ENCODE measurements at places on chromosomes 1 and 21.

GRCh38 chr1:23210963-23211362 is 6.3 kb downstream of the HTR1D start:
- no peak for DNase-seq

- no peak for DNase-seq
These were observed 490 bp downstream of the SERINC2 start for GRCh38 chr1:31413405-31414001.

DNA sequence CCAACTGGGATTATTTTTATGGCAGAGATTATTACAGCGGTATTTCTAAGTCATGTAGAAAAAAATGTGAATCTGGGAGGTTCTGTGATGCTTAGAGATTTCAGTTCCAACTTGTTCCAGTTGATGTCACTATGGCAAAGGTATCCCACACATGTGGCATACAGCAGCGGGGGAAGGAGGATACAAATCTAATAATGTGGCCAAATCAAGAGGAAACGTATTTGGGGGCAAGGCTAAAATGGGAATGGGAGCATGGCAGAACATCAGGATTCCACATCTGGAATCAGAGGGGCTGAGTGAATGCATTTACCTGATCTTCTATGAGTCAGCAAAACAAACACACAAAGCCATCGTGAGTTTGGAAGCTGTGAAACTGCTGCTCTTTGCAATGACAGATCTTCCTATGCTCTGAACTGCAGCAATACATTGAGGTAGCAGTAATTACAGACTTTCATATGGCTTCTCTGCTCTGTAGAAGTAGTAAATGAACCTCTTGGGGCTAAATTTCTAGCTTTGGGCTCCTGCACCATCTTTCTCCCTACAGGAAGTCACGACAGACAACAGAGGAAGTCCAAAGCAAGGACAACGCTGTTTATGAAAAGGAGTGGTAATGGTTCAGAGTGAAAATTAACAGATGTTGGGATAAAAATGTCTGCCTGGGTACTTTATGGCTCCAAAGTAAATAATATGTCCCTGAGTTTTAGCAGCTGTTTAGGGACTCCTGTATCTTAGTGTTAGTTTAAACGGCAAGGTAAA is 55.5 kb downstream of the GABPA start:
- no peak for DNase-seq

GRCh38 chr1:5956022-5956830 is 36.0 kb downstream of the NPHP4 start:
- DNase-seq: no peak

GRCh38 chr1:34833711-34834110 is 25.8 kb downstream of the SMIM12 start:
- no peak for DNase-seq

GRCh38 chr1:206506405-206507283 is 687 bp upstream of the RASSF5 start:
- peak; percentile 14 for DNase-seq

DNA sequence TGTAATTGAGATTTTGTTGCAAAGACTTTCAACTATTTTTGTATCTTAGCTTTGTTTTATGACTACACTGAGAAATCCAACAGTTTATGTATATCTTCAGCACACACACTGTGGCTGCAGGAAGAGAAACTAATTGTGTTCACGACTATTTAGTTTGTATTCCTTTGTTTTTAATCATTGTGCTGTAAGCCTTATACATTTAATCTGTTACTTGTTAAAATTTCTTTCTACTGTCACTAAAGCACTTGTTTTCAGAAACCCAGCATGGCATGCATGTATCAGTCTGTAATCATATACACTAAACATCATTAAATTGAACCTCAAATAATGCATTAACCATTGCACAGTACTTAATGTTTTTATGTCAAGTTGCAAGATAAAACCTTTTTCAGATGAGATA is 656 bp downstream of the ANGPTL1 start:
- DNase-seq: no peak

GRCh38 chr1:2644591-2645101 is 11.8 kb upstream of the MMEL1 start:
- no peak for DNase-seq

- no peak for DNase-seq
These were observed 536 bp downstream of the HSF2BP start for GRCh38 chr21:43658769-43659135.

- DNase-seq: no peak
These were observed 84.9 kb downstream of the SIM2 start for GRCh38 chr21:36783612-36784374.

DNA sequence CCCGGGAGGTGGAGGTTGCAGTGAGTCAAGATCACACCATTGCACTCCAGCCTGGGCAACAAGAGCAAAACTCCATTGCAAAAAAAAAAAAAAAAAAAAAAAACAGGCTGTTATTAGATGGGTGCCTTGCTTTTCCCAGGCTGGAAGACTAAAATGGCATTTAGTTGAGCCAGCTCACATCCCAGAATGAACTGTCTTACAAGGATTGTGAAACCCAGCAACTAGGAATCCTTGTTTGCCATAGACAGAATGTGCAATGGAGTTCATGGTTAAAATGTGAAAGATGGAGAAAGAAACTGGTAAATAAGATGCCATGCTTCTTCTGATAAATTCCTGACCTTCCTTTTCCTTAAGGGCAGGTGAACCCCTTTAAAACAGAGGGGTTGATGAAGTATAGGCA is 215.8 kb upstream of the GREM2 start:
- no peak for DNase-seq

GRCh38 chr1:241411056-241411775 is 54.2 kb upstream of the RGS7 start:
- DNase-seq: no peak

GRCh38 chr1:59779949-59780348 is 34.8 kb upstream of the HOOK1 start:
- no peak for DNase-seq

DNA sequence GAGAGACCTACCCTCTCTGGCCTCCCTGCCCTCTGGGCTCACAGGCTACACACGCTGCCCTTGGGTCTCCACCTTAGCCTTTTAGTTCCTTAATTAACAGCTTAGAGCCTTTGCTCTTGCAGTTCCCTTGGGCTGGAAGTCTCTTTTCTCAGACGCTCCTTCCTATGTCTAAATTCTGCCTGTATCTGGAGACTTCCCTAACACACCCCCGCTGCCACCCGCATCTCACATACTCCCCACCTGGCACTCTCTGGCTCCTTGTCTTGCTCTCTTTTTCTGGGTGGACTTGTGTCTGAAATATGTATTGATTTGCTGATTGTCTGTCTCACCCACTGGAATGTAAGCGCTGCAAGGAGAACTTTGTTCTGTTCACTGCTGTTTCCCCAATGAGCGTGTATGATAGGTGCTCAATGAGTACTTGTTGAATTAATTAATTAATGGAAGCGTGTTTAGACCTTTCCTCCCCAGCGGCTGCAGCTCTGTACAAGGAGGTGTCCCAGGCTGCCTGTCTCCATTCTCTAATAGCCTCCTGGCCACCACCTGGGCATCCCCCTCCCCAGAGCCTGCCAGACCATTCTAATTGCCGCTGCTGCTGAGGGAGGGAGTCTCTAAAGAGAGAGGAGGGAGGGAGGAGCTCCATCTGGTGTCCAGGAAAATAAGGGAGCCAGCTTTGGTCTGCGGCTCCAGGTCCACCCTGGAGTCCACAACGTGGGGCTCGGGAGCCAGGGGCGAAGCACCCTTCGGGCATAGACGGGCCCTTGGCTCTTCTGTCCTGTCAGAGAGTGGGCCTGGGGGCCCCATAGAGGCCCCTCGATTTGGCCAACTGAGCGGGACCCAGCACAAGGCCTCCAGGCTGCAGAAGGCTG is 95.4 kb downstream of the RNF220 start:
- no peak for DNase-seq

DNA sequence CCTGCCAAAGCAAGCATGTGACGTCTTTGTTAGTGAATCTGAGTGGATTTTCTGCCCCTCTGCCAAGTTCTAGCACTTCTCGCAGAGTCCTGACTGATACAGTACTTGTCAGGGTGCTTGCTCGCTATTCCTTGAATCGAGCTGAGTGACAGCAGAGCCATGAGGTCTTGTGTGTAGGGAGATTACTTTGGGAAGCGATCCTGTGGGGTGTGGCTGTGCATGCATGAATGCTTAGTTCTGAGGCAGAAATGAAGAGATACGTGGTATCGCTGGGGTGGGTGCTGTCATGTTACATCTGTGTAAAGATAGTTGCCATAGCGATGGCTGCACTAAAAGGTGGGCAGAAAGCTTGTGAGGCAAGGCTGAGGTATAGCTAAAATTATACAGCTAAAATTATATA is 19.3 kb upstream of the DNAJC28 start:
- no peak for DNase-seq

DNA sequence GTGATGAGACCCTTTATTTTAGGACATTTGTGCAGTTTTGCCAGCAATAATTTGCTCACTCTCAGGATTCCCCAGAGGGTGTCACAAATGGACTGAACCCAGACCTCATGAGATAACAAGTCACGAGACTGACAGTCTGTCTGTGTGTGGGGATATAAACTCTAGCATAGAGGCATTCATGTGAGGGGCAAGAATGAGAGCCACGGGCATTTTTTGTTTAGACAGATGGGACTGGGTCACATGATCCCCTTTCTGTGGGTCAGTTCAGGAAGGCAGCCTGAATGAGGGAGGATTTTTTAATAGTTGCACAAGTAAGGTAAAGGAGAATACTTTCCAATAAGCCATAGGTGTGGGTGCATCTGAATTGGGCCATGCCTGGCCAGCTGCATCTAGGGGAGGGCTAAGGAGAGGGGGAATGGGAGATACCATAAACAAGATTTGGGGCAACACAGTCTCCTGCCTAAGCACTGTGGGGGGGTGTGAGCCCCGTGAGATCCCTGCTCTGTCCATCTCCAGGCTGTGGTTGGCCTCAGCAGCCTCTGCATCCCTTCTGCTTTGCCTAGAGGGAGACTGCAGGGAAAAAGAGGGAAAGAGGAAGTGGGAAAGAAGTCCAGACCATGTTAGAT is 66.6 kb downstream of the NAV1 start:
- no peak for DNase-seq

DNA sequence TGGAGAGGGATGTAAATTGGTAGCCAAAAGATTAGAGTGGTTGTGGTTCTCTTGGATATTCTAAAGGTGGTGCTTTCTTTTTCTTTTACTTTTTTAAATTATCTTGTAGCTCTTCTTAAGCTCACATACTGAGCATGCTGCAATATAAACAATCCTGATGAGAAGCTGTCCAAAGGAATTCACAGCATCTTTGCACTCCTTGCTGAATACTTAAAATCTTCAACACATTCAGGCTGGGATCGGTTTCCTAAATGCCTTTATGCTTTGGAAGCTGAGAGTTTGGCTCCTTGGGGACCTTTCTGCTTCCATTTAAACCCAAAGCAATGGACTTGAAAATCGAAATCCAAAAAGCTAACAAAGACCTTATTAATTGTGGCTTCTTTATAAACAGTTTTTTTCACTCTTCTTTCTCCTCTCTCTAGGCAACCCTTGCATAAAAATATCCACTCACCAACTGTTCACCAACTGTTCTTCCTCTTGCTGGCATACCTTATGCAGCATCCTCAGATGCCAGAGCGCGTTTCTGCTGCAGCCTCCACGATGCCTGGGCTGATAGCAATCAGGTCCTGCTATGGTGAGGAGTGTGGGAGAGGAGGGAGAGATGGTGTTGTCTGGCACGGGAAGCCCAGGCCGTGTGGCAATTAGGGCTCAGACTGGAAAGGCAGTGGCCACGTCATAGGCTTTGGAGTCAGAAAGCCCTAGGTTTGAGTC is 535.8 kb upstream of the DAB1 start:
- no peak for DNase-seq

DNA sequence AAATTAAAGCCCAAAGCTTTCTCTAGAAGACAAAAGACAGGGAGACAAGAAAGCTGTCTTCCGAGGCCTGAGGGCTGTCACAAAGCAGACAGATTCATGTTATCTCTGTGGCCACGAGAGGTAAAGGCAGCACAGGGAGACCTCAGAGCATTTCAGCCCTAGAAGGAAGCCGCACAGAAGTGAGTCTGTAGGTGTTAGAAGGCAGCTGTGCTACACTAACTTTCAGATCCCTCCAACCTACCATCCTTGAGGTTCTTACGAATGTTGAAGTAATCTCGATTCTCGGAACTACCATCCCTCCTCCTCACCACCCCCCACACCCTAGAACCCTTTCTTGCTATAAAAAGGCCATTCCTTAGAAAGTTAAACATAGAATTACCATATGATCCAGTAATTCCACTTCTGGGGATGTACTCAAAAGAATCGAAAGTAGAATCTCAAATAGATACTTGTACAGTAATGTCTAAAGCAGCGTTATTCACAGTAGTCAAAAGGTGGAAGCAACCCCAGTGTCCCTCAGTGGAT is 21.5 kb upstream of the LYST start:
- peak; percentile 65 for DNase-seq

GRCh38 chr1:119733754-119734153 is 22.0 kb downstream of the PHGDH start:
- DNase-seq: no peak

DNA sequence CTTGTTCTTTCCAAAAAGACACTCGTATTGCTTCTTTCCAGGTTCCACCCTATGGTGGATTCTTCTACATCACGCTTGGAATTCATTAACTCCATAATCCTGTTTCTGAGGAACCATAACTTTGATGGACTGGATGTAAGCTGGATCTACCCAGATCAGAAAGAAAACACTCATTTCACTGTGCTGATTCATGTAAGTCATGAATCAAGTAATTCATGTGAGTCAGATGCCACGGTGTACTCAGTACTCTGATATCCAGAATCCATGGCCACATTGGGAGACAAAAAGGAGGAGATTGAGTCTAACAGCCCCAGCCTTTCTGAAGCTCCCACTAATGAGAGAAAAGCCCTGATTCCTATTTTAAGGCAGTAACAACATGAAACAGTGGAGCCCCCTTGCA is 7.4 kb downstream of the CHI3L2 start:
- DNase-seq: no peak

- DNase-seq: no peak
These were observed 171.9 kb downstream of the IGSF21 start for GRCh38 chr1:18279351-18280074.

DNA sequence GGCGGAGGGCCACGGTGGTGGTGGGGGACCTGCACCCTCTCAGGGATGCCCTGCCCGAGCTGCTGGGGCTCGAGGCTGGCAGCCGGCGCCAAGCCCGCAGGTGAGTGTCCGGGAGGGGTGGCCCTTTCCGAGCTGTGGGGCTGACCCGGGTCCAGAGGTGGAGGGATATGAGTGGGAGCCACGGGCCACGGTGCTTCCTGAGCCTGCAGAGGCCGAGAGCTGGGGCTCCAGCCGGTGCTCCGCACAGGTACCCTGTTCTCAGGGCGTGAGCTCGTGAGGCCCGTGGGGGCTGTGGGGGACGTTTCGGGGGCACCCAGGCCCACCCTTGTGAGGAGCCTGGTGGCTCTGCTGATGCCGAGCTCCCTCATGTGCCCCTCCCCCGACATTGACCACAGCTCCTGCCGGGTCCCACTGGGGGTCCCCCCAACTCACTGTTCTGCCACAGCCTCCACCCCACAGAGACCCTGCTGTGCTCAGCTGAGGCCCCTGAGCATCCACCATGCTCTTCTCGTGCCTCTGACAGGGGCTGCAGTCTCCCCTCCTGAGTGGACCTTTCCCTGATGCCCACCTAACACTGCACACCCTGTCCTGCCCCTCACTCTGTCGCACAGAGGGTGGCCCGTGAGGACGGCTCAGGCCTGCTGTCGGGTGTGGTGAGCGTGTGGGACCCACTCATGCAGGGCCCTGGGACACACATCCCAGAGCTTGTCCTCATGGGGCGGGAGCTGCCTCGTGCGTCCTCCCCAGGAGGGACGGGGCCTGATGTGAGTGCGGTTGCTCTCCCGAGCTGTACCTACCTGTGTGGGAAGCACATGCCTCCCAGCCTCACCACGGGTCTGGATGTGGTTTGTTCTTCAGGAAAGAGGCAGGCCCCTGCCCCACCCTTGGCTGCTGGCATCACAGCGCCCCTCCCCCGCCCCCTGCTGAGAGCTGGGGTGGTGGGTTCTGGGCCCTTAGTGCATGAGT is 27.5 kb downstream of the SLX9 start:
- DNase-seq: no peak

GRCh38 chr1:201291916-201292315 is 8.6 kb downstream of the PKP1 start:
- DNase-seq: no peak

Measured in activated CD4-positive, alpha-beta T cell treated with anti-CD3 and anti-CD28 coated beads for 4 hours (primary cell).